ENCODE measurements at places on chromosomes 4 and X.
A peak's percentile ranks its signal among the peaks of the same experiment; 100 is the strongest.

- no peak for DNase-seq
These were observed 693 bp downstream of the COL4A6 start for GRCh38 chrX:108437349-108438109.

DNA sequence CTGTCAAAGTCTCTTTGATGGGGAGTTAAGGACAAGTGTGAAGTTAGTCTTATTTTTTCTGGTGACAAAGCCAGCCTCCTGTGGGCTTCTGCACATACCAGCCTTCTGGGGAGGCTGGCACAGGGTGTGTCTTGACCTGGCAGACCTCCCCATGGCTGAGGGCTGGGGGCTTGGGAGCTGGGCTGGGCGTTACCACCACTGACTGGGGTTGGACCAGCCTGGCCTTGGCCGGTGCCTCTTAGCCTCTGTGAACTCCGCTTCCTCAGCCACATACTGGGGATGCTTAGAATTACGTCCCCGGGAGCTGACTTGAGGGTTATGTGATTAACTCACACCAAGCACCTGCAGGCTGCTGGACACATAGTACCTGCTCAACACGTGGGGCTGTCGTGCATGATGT, 14.0 kb downstream of the SH3TC1 start:
- DNase-seq: no peak

DNA sequence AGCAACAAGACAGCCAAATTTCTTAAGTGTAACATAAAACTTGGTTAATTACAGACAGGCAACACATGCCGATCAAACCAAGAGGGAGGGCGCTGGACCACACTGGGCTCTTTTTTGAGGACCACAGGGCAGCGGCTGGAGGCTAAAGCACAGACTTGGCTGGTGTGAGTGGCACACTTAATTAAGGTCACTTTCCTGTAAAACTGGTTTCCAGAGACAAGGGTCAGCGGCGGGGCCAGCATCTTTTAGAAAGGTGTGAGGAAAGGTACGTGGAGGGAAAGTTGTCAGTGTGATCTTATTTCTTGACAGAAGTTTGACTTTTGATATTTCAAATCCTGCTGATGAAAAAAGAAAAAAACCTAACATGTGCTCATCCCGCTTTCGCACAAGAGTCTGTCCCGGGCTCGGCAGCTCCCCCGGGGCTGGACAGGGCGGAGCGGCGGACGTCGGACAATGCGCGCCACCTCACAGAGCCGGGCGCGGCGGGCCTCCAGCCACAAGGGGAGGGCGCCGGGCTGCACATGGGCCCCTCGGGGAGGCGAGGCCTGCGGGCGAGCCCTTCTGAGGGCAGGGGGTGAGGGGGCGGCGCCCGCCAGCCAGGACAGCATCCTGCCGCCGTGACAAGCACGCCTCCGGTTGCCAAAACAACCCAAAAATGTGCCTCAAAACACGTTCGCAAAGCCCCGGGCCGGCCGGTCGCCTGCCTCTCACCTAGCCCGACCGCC, 660 bp upstream of the HSPA4L start:
- DNase-seq: no peak

DNA sequence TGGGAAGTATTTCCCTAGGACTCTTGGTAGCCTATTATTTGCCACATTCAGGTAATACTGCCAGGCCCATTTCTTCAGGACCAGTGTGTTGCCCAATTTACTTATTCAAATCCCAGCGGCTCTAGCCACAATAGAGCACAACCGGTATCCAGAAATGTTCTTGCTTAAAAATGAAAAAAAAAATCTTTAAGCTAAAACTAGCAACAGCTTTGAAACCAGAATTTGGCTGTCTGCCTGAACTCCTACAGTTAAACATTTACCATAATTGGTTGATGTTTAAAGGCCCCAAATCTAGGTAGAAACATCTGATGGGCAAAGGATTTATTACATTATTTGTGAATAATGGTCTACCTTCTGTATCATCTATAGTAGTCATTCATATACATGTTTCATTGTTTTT, 930 bp upstream of the SLITRK4 start:
- no peak for DNase-seq

GRCh38 chrX:39724544-39724943, 373.2 kb downstream of the BCOR start:
- DNase-seq: no peak

DNA sequence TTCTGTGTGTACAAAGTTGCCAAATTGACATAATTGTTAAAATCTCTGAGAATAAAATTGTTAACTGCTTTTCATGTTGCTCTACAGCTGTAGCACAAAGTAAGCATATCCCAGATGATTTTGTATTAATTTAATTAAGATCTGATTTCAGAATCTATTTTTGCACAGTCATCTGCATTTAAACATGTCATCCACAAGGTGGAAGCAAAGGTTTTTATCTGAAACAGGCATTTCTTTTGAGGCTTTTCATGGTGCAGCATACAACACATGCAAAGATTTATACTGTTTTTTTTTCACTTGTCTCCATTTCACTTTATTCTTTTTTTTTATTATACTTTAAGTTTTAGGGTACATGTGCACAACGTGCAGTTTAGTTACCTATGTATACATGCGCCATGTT, 51.2 kb downstream of the GC start:
- peak; percentile 8 for DNase-seq

DNA sequence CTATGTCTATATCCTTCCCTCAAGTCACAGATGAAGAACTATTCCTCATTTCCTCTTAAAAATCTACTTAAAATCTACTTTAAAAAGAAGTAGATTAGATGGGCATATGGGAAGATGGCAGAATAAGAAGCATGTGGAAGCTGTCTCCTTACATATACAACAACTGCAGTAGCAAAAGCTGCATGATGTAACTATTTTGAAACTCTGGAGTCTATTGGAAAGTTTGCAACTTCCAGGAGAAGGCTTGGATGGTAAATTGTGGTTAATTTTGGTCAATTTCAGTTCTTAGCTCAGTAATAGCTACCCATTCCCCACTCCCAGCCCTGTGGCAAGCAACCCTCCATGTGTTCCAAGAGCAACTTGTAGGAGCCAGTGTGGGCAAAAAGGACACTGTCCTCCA, 36.9 kb downstream of the MORC4 start:
- no peak for DNase-seq

GRCh38 chr4:10461091-10461849, 4.0 kb upstream of the ZNF518B start:
- DNase-seq: peak; percentile 49

DNA sequence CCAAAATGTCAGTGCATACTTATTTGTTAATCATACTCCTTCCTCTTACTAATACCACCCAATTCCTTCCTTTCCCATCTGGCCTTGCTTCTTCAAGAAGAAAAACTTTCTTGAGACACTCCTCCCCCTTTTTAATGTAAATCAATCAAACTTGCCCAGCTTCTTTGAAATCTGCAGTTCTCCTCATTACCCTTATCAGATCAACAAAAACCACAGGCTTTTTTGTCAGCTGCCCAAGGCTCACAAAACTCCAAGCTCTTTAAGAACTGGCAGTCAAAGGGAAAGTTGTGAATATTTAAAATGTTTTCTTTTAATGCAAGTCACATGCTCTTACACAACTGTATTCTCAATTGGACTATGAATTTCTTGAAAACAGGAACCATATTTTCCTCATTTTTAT, 11.3 kb upstream of the MYOZ2 start:
- DNase-seq: peak; percentile 18

DNA sequence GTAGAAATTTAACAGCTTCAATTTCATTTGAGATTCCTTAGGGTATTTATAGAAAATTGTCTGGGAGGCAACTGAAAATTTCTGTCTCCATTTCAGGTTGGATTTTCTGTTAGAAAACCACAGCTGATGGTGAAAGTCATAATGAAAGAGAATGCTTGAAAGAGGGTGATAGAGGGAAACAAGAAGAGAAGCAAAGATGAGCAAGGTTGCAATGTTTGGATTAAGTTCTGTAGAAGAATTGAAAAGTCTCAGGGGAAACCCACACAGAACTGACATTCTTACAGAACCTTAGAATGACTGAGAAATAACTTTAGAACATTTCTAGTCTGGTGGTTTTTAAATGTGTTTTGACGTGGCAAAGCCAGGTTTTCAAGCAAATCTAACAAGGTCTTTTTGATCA, 14.7 kb downstream of the GBA3 start:
- DNase-seq: no peak

DNA sequence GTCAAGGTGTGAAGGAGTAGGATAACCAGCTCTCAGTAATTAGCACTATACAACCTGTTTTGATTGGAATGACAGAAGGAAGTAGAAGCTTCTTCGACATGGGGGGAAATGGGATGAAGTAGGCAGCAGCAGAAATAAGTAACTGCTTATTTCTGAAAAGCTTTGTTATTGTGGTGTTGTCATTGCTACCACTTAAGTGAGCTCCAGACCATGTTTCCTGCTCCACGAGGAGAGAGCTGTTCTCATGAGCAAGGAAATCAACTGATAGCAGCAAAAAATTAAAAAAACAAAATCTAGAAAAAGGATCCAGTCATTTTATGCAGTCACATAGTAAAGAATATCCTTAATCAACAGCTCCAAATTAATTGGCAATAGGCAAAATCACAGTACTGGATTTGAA, 106.1 kb upstream of the TLL1 start:
- no peak for DNase-seq

DNA sequence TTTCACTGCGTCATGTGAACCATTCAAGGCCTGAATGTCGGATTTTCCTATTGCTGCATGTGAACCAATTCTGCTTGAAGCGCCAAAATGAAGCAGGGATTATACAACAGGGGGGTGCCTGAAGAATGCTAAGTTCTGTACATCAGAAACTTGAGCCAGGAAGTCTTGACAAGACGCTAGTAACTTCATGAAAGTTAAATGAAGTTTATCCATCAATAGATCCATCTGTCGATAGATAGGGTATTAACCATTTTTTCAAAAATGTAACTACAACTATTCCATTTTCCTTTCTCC, 590 bp upstream of the NAF1 start:
- DNase-seq: no peak

GRCh38 chr4:130486841-130487240, 1390.9 kb downstream of the C4orf33 start:
- DNase-seq: no peak

GRCh38 chr4:103499094-103499493, 220.7 kb downstream of the TACR3 start:
- no peak for DNase-seq

DNA sequence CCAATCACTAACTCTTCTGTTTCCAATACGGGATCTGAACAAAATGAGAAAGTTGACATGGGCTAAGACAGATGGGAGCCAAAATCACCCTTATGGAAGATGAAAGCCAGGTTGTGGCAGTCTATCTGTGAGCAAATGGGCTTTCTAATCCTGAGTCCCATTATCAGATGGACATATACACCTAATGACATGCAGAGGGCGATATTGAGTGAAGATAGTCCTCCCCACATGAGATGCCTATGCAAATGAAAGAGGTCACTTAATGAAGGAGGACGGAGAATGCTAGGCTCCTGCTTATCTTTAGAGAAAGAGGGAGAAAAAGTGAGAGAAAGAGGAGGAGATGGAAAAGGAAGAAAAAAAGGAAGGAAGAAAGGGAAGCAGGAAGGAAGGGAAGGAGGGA, 547.5 kb downstream of the NLGN4X start:
- no peak for DNase-seq

DNA sequence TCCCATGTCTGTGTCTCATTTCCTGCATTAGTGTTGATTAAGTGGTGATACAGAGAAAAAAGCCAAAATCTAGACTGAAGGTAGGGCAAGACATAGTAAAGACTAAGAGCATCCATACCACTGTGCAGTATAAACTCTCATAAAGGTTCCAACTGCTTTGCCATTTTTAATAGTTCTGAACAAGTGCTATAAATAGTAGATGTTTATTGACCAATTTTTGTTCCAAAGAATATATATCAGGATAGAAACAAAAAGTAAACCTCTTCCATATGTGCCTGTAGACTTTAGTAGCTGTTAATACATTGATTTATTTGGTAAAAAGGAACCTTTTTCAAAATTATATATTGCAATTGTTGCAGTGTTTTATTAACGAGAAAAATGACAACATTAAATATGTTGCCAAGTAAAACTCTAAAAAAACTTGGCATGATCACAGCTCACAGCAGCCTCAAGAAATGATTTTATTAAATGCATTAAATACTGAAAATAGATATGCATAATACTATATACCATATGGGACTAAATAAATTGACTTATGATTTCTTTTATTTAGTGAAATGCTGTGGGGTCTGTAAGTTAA, 22.3 kb upstream of the AASDH start:
- no peak for DNase-seq

- DNase-seq: peak; percentile 50
These were observed 20.2 kb downstream of the EPGN start for GRCh38 chr4:74328501-74328900.

GRCh38 chr4:139736661-139737060, 71.0 kb downstream of the MGST2 start:
- DNase-seq: no peak

GRCh38 chrX:37879692-37880091, 32.3 kb upstream of the DYNLT3 start:
- no peak for DNase-seq

- no peak for DNase-seq
These were observed 52.9 kb upstream of the CXCL8 start for GRCh38 chr4:73687421-73687820.

DNA sequence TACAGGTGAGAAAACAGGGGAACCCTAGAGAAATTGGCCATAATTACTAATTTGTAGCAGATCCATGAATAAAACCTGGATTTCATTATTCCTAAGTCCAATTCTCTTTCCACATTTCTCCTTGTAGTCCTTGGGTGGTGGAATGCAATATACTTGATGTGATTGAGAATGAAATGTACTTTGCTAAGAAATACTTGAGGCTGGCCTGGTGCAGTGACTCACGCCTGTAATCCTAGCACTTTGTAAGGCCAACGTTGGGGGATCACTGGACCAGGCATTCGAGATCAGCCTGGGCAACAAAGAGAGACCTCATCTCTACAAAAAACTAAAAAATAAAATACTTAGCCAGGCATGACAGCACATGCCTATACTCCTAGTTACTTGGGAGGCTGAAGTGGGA, 15.9 kb downstream of the TMEM184C start:
- no peak for DNase-seq

GRCh38 chr4:126172126-126172525, 857.4 kb downstream of the FAT4 start:
- DNase-seq: no peak

- no peak for DNase-seq
These were observed 182.7 kb downstream of the KDR start for GRCh38 chr4:54942721-54943120.

- peak; percentile 63 for DNase-seq
These were observed 150.9 kb downstream of the SHROOM3 start for GRCh38 chr4:76585897-76586360.

DNA sequence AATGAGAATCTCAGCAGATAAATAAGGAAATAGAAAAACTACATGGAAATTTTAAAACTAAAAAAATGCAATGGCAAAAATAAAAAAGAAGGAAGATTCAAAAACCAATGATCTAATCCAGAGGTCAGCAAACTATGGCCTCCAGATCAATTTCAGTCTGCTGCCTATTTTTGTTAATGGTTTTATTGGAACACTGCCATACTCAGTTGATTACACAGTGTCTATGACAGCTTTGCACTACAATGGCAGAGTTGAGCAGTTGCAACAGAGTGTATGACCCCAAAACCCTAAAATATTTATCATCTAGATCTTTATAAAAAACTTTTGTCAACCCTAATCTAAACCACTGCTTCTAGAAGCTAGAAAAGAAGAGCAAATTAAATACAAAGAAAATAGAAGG, 170.3 kb downstream of the RAB28 start:
- DNase-seq: no peak

GRCh38 chr4:164484551-164484950, 269.4 kb upstream of the SMIM31 start:
- no peak for DNase-seq
